ENCODE measurements at places on chromosomes 4 and X.

DNA sequence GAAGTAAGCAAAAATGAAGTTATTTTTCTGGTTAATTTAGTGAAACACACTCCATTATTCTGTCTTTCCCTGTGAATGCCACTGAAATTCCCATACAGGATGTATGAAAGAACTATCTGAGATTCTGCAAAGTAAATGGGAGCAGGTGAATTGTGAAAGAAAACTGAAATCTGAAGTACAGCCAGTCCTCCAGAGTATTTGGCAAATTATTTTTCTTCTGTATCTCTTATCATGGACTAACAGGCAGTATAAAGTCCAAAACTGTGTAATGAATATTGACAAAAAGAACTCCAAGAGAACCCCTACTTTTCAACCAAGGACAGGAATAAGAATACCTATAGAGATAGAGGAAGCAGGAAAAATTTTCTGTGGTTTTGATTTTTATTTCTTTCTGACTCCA, 40.8 kb upstream of the AR start:
- DNase-seq: no peak

- no peak for DNase-seq
These were observed 669 bp downstream of the OTOP1 start for GRCh38 chr4:4225915-4226605.

DNA sequence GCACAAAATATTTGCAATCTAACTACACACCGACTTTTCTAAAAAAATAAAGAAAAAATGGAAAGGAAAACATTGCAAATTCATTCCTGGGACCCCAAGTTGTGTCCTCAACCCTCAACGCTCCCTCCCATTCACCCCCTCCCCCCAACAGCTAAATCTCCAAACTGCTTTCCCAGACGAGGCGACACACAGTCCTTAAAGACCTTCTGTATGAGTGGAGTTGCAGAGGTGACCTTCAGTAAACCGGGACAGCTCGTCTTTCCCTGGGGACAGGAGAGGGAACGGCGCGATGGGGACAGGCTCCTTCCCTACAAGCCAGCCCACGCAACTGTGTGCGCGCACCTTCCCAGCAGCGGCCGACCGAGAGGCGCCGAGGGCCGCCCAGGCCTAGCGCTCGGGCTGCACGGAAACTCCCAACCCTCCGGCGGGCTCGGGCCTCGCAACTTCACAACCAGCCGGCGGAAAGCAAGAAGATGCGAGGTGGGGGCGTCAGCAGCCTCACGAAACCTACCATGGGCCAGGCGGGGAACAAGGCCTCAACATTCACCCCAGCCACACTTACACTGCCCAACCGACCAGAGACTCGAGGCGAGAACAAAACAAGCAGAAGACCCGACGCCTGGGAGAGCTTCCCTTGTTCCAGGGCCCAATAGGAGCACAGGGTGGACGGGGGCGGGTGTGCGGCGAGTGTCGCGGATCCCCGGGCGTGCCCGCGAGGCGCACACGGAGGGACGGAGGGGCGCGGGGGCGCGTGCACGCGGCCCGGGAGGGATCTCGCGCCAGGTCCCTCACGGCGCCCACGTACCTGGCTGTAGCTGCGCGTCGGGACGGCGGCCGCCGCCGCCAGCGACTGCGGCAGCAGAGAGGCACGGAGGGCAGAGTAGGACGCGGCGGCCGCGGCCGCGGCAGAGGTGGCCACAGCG, 763 bp downstream of the GRSF1 start:
- DNase-seq: no peak

DNA sequence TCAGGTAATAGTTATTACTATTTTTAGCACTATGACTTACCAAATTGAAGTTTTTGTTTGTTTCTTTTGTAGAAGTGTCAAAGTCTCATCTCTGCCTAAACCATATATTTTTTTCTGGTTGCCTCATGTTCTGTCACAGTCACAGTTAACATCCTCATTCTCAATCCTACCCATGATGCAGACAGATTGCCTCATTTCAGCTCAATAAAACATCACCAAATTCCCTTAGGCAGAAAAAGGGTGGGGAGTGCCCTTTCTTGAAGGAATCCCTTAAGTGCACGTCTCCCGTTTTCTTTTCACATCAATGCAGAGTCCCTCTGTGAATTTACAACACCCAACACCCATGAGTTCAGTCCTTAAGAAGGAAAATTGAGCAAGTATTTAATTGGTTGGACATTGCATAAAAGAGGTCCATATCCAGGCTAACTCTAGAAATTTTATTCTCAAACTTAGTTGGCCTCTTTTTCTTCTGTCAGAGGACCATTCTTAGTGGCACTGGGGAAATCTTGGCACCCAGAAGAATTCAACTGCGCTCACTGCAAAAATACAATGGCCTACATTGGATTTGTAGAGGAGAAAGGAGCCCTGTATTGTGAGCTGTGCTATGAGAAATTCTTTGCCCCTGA, 103.7 kb upstream of the BMPR1B start:
- DNase-seq: no peak

DNA sequence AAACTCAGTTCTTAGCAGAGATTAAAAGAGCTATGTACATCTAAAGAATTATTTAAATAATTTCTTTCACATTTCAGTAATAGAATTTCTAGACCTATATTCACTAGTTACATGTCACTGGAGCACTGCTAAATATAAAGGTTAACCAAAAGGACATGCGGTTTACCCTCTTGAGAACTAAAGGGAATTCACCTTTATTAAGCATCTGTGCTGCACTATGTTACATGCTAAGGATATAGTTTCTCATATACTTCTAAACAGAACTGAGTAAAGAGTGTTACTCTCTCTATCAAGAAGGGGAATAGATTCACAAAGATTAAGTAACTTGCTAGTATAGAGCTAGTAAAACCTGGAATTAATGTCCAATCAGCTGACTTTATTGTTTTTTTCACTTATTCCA, 7.6 kb downstream of the SPIN3 start:
- DNase-seq: no peak

GRCh38 chr4:169437299-169438047, 166.7 kb upstream of the SH3RF1 start:
- no peak for DNase-seq

GRCh38 chr4:109319156-109319555, 16.7 kb upstream of the COL25A1 start:
- DNase-seq: no peak

GRCh38 chrX:135354288-135354687, 45.0 kb downstream of the ETDC start:
- DNase-seq: no peak

DNA sequence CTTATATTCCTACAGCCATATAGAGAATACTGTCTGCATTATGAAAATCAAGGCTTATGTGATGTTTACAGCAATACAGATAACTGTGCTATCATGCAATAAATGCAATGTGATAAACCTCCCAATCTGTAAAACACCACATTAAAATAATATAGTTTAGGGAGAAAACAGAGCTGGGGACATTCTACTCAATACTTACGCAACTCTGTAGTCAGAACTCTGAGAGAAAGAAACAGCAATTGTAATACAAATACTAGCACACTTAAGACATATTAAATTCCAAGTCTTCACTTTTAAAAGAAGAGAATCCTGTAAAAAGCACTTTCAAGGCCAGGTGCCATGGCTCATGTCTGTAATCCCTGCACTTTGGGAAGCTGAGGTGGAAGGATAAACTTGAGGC, 61.4 kb downstream of the ANKRD17 start:
- no peak for DNase-seq

DNA sequence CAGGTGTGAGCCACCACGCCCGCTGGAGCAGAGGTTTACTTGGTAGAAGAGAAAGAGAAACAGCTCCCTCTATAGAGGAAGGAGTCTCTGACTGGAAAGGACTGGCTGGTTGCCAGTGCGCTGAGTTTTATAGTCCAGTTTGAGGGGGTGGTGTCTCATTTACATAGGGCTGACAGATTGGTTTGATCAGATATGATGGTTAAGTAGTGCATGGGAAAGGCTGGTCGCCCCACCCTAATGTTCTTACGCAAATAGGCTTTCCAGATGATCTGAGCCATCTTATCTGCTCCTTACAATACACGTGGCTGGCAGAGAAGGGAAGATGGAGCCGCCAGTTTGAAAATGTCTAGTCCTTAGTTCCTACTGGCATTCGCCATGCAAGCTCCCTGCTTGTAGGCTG, 439.5 kb downstream of the NAF1 start:
- DNase-seq: no peak

- DNase-seq: no peak
These were observed 25.9 kb downstream of the SMIM31 start for GRCh38 chr4:164779811-164780216.

GRCh38 chrX:106894392-106894909, 8.7 kb downstream of the RIPPLY1 start:
- no peak for DNase-seq

DNA sequence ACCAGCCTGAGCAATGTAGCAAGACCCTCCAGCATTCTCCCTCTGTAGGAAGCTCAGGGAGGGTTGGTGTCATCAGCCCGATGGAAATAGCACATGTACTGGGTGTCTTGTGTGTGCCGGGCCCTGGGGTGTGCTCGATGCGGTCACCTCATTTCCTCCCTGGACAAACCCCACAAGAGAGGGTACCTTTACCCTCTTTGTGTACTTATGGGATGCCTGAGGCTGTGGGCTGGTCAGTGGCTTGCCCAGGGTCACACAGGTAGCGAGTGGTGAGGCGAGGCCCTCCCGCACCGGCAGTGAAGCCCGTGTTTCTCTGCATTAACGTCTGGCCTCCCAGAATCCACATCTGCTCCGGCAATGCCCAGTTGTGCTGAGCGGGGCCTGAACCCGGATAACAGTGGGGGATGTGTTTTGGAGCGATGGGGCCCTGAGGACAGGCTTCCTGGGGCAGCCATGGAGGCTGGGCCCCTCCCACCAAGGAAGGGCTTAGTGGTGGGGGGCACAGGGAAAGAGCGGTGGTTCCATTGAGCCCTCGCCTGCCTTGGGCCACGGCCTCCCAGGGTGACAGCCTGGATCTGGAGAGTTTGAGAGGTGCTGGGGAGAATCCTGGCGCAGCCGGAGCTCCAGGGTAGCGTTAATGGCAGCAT, 8.1 kb downstream of the PSAPL1 start:
- DNase-seq: no peak

- DNase-seq: no peak
These were observed 76.7 kb upstream of the PLAC1 start for GRCh38 chrX:134735015-134735414.

Data from non-pigmented ciliary epithelial cell (primary cell).